ENCODE measurements at places on chromosomes 4 and X. TPM values are rescaled to one million over a fixed set of nuclear protein-coding genes. Genes with fewer than 3 reads are reported as not detected.
A peak's percentile ranks its signal among the peaks of the same experiment; 100 is the strongest.

GRIA2 gene
- not detected for total RNA-seq

DNA sequence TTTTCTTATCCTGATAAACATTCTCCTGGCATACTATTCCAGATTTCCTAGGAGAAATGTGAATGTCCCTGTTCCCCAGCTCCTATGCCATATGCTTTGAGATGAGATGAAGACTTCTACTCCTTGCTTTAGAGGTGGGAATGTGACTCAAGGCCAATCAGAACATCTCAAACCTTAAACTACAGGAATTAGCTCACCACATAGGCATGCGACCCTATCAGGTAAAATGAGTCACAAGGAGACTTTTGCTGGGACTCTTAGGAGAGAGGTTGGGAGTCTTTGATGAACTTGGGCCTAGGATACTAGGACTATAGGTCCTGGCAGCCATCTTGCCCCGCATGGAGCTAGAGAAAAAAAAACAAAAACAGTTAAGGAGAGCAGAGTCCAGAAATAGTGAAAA, 5.8 kb upstream of the USO1 start:
- no peak for DNase-seq

GRCh38 chr4:17138847-17139246, 240.4 kb upstream of the LDB2 start:
- DNase-seq = no peak

DNA sequence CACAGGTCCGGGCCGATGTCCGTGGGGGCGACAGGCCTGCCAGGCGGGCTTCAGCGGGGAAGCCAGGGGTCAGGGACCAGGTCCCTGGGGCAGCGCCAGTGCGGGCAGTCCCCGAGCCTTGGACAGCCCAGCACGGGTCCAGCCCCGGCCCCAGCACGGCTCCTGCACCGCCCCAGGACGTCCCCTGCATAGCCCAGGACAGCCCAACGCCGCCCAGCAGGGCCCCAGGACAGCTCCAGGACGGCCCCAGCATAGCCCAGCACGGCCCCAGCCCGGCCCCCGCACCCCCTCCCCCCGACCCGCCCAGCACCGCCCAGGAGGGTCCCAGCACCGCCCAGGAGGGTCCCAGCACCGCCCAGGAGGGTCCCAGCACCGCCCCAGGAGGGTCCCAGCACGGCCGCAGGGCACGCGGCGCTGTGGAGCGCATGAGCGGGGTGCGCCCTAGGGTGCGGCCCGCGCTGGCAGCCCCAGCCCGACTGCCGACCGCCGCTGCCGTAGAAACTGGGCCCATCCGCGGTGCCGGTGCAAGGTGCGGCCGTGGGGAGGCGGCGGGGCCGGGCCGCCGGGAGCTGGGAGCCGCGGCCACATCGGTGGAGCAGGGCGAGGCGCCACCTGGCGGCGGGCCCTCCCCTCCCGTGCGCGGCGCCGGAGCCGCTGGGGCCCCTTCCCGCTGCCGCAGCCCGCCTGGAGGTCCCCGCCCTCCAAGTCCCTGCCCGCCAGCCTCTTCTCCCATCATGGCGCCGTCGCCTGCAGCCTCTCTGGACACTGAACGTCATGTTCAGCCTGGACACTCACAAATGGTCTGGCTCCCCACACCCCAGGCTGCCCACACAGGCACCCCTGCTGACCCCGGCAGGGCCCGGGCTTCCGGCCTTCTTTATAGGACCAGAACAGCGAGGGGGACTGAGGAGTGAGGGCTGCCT, 106.8 kb upstream of the NKX1-1 start:
- peak; percentile 97 for DNase-seq

ADH1B gene
- not detected for total RNA-seq

- DNase-seq = no peak
Measured at GRCh38 chrX:136626237-136626636, 21.7 kb upstream of the CD40LG start.

DNA sequence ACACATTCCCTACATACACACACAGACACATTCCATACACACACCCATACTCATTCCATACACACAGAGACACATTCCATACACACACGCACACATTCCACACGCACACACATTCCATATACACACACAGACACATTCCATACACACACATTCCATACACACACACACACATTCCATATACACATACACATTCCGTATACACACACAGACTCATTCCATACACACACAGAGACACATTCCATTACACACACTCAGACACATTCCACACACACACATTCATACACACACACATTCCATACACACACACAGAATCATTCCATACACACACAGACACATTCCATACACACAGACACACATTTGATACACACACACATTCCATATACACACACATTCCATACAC, 15.2 kb downstream of the LINC00632 start:
- no peak for DNase-seq

DNA sequence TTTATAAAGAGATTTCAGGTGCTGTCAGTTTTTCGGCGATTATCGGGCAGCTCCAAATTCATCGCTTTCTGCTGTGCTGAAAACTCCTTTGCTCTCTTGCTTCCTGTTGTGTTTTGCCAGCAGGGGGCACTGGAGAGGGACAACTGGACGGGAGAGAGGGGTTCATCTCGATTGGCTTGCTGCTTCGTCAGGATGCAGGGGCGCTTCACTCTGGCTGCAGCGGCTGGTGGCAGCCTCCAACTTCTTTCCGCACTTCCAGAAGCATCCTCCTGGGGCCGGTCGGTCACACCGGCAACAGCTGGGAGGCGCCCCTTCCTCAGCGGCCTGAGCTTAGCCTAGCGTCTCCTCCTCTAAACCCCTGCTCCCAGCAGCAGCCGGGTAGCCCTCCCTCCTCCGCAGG, 29.5 kb downstream of the MSL3 start:
- peak; percentile 87 for DNase-seq

DNA sequence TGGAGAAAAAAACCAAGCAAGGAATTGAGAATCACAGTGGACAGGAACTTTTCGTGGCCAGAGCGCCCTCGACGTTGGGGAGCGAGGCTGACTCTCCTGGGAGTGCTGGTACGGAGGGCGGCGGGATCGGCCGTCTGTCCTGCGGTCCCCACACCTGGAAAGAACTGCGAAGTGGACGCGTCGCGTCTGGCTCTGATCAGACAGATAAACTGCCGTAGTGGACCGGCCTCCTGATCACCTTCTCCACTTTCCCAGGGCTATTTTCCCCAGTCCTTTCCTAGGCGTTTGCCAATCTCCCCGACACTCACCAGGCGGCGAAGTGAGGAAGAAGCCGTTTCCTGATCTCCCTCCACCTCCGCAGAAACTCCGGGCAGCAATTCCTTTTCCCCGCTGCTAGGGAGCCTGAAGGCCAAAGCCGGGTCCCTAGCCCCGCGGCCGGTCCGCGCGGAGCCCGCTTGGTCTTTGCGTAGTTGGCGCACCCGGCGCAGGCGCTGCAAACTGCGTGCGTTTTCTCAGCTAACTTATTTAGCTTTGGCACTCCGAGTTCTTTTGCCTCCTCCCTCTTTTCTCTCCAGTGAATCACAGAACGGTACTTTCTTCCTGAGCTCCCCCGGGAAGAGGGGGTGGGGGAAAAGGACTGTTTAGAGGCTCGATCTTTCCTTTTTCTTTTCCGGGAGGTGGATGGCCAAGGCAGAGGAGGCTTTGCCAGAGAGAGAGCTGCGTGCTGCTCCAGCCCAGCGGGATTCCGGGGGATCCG, at the start of gene ARSJ:
TSS of gene ARSJ (minus strand) at position 500 of the 757 bp plus-strand sequence. CDS start 813 bp downstream, outside the sequence.
- peak; percentile 71 for DNase-seq

- DNase-seq = no peak
Measured at GRCh38 chrX:127572471-127572870, 479.7 kb downstream of the ACTRT1 start.

CLDN22 gene
- not detected for total RNA-seq

- no peak for DNase-seq
Measured at GRCh38 chr4:19520939-19521520, 730.7 kb upstream of the SLIT2 start.

DNA sequence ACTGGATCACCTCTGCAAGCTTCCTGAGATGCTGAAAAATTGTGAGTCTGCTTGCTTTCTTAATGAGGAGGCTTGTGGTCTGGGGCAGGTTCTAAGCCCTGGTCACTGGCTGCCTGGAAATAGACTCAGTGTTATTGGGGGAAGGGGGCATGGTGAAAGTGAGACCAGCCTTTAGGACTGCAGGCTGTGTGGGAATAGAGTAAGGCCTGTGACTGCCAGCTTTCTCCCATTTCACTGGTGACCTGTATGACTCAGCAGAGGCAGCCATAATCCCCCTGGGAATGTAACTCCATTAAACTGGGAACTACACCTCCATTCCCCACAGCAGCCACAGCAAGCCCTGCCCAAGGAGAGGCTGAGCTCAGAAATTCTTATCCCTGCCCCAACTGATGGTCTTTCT, 55.9 kb upstream of the IL15 start:
- DNase-seq = no peak

DNA sequence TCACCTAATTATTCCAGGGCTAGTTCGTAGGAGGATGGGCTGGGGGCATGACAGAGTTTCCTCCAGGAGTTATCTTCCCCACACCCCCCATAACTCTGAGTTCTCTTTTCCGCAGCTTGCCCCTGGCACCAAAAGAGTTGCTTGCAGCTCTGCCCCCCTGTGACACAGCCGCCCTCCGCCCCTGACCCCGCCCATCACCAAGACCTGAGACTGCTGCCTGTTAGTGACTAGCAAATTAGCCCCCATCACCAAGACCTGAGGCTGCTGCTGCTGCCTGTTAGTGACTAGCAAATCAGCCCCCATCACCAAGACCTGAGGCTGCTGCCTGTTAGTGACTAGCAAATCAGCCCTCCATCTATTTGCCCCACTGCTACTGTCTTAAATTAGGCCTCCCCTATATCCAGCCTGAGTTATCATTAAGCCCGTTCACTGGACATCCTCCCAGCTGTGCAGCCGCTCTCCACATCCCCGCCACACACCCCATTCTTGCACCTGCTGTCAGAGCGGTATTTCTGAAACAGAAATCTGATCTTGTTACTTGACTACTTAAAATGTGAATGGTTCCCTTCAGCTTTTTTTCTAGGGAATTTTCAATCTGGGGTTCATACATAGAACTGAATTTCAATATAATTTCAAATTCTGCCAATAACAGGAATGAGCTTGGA, 1.5 kb upstream of the PAPSS1 start:
- peak; percentile 60 for DNase-seq

- no peak for DNase-seq
Measured at GRCh38 chr4:57661517-57662090, 551.4 kb upstream of the IGFBP7 start.

- DNase-seq = no peak
Measured at GRCh38 chr4:128385683-128386304, 98.2 kb upstream of the PGRMC2 start.

GRCh38 chr4:3492741-3493719, 29.9 kb downstream of the DOK7 start:
- no peak for DNase-seq

DNA sequence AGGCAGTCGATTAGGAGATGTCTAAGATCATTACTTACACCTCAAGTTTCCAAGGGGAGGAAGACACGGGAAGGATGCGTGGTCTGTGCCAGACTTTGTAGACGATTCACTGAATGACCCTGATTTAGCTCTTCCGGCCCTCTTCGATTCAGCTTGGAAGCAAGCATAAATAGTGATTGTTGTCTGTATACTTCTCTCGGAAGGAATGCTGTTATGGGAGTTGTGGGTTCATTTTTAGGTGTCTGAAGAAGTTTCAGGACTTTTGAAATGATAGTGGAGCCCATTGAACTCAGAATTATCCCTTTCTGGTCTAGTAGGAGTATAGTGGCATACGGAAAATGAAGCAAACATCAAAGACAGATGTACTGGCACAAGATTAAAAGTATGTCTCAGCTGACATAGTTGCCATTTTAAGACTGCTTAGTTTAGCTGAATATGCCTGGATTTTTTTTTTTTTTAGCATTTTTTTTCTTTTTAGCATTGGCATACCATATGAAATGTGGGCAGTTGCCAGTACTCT, 1.0 kb upstream of the ANKRD17 start:
- DNase-seq = no peak

DNA sequence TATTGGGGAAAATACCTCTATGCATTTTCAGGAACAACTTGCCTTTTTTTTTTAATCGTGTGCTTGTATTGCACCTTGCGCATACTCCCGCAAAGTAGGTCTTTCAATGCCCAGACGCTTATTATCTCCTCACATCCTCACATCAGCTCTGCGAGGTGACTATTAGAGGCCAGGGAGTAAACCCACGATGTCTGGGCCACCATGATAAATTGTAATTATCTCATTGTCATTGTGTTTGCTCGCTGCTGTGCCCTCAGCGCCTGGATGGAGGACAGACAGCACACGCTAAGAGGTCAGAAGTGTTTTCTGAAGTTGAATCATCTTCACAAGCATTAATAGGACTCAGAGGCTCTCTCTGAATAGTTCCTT, 1.0 kb upstream of the RELL1 start:
- DNase-seq = no peak

- DNase-seq = no peak
Measured at GRCh38 chr4:73432169-73433000, 3.6 kb upstream of the AFP start.

DNA sequence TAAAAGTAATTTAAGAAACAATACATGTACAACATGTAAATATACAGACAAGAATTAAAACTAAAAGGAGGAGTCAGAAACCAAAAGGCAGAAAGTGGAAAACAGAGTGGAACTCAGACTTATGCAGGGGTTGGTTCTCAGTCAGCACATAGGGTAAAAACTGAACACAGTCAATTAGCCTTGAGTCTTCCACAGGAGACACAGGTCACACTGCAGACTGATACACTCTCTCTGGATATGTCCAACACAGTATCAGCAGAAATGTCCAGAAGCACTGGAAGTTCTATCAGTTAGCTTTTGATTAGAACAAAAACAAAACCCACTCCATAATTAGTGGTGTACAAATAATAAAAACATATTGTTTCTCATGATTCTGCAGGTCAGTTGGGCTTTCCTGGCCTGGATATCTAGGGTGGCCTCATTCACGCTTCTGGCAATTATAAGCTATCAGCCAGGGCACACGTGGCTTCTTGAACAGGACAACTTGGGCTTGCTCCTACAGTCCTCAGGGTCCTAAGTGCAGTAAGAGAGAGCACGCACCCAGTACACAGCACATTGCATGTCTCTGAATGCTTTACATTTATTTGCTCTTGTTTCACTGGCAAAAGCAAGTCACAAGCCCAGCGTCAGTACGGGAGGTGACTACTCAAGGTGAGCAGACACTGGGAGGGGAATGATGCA, 21.6 kb downstream of the TEC start:
- no peak for DNase-seq

GRCh38 chr4:151957153-151957552, 196.3 kb upstream of the GATB start:
- DNase-seq = peak; percentile 50

GRID2 gene
- 19.1 TPM for total RNA-seq

GRCh38 chr4:181566490-181566889, 676.7 kb upstream of the TENM3 start:
- no peak for DNase-seq

- no peak for DNase-seq
Measured at GRCh38 chrX:123818243-123818642, 41.6 kb upstream of the XIAP start.

MAGEC2 gene
- not detected for total RNA-seq

DNA sequence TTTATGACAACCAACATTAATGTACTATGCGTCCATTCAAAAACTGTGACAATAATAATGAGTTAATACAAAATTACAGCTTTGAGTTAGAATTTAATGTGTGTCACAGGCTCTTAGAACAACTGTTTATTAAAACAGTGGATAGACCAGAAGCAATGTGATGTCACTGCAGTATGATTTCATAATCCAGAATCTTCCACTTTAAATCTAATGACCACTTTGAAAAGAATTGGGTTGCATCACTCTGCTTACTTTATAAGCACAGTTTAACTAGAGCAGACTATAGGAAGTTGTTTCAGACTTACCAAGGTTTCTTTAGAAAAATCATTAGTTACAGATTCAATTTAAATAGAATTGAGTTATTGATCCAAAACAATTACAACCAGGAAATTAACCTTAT, 758.5 kb downstream of the KCTD8 start:
- no peak for DNase-seq

XG gene
- total RNA-seq = 0.17 TPM

GRCh38 chrX:38985375-38985774, 184.1 kb downstream of the MID1IP1 start:
- DNase-seq = peak; percentile 62

All from H7 (cell line).